ENCODE measurements at places on chromosomes 5 and 9.

GRCh38 chr5:848671-849111 lies 2.1 kb downstream of the ZDHHC11 start:
- DNase-seq = no peak

DNA sequence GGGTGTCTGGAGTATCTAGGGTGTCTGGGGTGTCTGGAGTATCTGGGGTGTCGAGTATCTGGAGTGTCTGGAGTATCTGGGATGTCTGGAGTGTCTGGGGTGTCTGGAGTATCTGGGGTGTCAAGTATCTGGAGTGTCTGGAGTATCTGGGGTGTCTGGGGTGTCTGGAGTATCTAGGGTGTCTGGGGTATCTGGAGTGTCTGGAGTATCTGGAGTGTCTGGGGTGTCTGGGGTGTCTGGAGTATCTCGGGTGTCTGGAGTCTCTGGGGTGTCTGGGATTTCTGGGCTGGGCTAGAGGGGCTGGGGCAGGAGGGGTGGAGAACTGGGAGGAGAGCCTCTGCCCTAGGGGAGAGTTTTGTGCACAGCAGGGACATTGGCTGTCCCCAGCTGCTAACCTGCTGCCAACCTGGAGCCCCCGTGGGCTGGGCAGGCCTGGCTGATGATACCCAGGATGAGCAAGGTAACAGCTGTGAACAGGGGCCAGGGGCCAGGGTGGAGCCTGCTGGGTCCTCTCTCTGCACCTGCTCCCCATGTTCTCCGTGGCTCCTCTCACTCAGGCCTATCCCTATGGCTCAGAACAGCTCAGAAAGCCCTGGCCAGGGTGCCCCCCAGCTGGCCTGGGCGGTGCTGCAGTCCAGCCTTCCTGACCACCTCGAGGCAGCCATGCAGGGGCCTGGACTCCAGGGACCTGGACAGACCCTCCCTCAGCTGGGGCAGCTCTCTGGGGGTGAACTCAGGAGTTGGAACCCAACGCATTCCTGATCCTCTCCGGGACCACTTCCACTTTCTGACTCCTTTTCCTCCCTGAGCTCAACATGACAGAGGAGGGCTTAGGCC lies 29.9 kb downstream of the LHX3 start:
- no peak for DNase-seq

DNA sequence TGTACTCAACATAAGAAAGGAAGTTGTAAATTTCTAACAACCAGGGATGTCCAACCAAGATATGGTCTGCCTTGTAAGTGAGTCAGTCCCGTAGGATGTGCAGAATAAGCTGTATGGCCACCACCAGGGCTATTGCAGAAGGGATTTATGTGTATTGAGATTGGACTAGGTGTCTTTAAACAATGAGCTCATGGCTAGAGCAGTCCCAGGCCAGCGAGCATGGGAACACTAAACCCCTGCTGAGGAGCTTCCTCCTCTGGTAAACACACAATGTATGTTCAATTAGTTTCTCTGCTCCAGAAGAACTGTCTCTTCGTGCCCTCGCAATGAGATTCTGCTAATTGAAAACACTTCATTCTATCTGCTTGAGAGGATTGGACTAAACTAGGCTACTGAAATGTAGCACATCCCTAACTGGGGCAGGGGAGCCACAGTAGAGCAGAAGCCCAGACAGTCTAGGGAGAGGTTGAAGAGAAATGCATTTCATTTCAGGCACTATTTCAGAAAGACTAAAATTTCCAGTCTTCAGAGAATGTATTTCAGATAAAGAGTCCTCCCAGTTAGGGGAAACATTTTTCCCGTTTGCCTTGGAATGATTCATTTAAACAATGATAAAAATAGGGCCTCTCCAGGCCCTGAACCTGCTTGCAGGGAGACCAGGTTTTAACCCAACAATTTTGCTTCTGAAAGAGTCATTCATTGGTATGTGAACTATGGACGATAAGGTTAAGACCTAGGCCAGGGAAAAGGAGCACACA lies 154.7 kb downstream of the FAM114A2 start:
- no peak for DNase-seq

DNA sequence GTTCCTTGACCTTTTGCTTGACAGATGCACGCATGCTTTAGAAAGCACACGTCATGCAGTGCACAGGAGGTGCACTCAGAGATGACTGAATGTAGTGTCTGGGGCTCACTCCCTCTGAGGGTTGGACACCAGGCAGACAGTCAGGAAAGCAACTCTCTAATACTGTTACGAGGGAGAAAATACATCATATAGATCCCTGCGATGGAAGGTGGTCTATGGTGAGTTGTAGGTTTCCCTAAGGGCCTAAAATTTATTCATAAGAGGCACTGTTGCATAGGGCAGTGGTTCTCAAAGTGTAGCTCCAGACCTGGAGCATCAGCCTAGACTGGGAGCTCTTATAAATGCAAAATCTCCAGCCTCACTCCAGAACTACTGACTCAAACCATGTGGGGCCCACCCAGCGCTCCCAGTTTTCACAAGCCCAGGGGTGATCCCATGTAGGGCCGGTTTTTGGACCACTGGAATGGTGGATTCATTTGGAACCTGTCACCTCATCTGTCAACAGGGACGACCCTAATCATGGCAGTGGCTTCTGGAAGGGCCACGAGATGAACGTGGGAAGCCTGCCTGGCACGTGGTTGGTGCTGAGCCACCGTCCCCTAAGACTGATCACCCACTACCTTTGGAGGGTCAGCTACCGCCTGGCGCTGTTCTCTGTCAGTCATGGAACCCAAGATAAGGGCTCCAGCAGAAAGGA lies 16.8 kb upstream of the PHF19 start:
- no peak for DNase-seq
